ENCODE measurements at places on chromosomes 2 and 18.

- DNase-seq = peak; percentile 5
These were observed 266.6 kb downstream of the NR4A2 start for GRCh38 chr2:156065912-156066311.

- DNase-seq = peak; percentile 35
These were observed 45.1 kb downstream of the SLC9A2 start for GRCh38 chr2:102664471-102664909.

- no peak for DNase-seq
These were observed 4.4 kb downstream of the ANKRD44 start for GRCh38 chr2:197306024-197306695.

DNA sequence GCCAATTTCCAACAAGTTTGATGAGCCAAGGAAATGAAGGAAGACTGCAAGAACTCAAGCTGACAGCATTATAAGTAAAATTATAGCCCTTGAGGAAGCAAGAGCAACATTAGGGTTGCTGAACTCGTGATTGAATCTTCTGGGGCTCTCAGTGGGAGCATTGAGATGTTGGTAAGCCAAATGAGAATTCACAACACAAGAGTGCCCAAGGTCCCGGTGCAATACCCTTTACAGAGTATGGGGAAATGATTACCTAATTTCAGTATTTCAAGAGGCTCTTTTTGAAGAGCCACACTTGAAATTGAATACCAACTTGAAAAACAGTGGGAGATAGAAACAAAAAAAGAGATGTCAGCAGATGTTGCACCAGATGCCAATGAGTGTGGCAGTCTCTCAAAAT, 554.5 kb downstream of the STK39 start:
- no peak for DNase-seq

- no peak for DNase-seq
These were observed 92.8 kb upstream of the CDH2 start for GRCh38 chr18:28269750-28270149.

DNA sequence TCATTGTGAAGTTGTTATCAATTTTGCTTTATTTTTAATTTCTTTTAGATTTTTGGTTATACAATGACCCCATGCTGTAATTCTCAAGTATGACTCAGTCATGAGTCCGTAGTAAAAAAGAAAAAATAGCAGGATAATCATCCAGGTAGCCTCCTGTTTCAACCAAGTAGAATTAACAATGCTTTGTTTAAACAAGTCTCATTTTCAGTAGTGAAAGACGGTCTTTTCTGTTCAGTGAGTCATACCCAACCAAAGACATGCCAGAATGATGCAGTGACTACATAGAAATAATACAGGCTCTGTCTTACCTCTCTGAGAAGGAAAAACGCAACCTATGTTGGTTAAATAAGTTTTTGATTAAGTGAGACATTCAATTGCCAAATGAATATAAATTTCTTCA, 67.8 kb upstream of the DSC1 start:
- peak; percentile 27 for DNase-seq

GRCh38 chr18:42271647-42272414, 316.8 kb downstream of the PIK3C3 start:
- DNase-seq = no peak

DNA sequence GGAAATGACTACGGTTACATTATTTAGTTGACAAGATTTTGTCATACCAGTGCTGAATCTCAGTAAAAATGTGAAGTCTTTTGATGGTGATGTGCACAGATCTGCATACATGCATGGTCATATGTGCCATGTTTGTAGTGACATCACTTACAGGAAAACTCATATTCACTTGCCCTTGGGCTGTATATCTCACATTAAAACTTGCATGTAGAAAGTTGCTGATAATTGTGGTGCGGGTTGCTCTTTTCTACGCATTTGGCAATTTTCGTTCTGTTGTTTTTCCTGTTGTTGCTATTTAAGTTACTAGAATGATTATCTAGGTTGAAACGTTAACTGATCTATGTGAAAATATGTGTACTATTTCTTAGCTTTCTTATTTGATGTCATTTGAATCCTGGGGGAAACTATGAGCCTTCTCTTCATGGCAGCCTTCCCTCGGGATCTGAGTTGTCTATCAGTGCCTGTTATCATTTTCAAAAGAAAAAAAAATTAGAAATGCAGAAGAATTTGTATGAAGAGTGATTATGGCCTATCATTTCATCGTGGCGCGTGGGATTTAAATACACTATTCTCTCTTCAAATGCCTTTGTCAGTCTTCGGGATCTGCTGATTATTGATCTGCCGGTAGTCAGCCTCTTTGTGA, 296.6 kb downstream of the TMX3 start:
- DNase-seq = no peak

- no peak for DNase-seq
These were observed 38.2 kb upstream of the CAVIN2 start for GRCh38 chr2:191885098-191885497.

DNA sequence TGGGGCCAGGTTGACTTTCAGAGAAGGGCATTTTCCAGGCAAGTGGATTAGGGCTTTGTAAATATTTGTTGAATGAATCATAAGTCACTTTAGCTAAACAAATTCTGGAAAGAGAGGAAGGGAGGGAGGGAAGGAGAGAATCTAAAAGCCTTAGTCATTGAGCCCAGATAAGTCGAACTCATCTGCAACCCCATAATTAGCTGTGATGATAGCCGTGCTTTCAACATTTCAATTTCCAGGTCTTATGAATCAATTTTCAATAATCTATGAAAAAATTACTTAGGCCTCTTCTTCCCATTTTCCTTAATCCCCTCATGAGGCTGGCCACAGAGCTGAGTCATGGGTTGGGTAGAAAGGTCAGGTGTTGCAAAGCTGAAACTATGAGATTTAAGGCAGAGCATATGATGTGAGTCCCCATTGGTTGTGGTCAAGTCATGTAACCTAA, 111.9 kb upstream of the MAPRE2 start:
- DNase-seq = peak; percentile 84

DNA sequence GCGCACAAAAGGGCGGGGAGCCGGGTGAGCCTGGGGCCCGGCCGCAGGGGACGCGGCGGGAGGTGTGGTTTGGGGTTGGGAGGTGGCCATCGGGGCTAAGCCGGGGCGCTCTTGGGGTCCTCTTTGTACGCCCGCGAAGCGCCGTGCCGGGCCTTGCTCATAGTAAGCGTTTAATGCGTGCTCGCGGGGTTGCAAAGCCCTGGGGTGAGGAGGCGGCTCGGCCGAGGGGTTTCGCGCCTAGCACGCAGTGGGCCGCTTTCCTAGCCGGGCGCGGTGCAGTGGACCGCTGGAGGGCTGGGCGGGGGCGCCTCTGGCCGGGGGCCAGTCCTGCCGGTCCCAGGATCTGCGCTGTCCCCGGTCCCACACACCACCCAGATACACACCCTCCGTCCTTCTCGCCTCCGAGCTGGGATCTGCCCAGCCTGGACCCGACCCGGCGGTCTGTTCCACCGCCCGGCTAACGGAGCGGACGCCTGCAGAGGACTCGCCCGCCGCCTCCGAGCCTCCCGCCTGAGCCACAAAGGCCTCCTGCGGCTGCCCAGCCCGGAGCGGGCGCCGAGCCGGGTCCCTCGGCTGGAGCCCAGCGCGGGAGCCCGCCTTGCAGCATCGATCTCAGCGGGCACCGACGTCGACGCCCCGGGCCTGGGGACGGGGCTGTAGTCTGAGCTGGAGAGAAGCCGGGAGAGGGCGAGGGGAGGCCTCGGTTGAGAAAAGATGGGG, 564 bp downstream of the DPYSL5 start:
- DNase-seq = no peak

DNA sequence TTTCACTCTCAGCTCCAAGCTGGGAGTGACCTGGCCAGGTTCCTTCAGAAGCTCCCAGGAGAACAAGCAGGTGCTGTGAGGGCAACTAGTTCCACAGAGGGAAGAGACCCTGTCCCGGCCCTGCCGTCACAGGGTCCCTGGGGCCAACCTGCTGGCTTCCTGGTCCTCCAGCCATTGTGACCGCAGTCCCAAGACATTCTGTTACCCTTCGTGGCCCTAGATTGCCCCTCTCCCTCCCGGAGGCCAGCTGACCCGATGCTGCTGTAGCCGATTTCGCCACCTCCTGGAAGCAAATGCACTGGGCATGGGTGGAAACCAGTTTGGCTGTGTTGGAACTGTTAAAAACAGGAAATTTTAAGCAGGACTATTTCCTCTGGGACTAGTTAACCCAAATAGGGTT, 55.4 kb downstream of the EPAS1 start:
- DNase-seq = no peak

- no peak for DNase-seq
These were observed 58.1 kb downstream of the REV1 start for GRCh38 chr2:99431587-99432275.

- DNase-seq = no peak
These were observed 111.6 kb upstream of the GCFC2 start for GRCh38 chr2:75822336-75822735.

DNA sequence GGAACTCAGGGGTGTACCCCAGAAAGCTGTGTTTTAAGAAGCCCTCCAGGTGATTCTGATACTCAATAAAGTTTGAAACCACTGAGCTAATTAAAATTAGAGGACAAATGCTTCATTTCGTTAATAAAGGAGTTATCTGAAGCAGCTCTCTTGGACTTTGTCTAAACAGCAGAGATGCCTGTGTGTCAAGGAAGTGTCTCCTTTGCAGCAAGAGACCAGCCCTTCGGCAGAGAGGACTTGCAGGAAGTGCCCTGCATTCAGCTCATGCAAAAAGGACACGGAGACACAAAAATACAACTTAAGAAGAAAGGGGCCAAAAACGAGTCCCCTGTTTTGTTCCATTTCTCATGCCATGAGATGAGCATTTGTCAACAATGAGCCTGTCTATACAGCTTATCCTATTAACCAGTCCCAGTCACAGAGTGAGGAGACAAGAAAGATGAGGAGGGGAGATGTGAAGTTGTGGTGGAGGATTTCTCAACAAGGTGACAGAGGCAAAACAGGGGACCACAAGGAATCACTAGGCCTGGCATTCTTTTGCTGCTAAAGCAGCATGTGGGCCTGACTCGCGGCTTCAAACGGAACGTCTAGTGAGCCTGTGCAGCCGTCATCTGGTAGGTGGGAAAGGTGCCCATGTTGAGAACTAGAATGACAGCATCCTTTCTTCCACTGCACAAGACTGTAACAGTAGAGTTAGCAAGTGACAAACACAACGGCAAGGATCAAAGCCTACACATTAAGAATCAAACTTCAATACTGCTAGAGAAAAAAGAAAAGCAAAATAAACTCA, 152.3 kb downstream of the ANTXR1 start:
- no peak for DNase-seq

DNA sequence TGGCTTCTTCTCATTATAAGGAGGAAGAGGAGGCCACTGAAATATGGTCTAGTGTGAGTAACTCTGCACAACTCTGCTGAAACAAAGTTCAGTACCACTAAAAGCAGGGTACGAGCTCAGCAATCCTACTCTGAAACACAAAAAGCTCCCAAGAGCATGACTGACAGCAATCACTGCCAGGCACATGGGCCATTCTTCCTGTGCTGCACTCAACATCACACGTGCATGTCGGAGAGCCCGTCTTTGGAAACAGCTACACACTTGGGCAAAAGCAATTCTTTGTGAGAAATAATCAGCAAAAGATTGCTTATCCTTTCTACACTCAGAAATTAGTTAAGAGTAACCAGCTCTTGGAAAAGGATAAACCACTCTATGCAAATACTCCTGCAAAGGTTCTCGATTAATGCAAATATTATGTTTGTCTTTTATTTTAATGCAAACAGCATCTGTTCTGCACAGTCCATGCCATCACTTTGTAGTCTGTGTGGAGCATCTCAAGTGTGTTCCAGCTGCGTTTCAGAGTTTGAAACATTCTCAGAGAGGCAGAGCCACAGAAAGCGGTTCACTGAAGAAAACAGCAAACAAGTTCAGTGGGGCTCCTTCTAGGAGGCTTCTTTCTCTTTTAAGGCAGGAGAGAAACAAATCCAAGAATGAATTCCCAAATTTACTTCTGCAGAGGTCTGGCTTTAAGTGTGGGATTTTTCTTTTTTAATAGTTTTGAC, 145.0 kb downstream of the HDAC4 start:
- DNase-seq = no peak

DNA sequence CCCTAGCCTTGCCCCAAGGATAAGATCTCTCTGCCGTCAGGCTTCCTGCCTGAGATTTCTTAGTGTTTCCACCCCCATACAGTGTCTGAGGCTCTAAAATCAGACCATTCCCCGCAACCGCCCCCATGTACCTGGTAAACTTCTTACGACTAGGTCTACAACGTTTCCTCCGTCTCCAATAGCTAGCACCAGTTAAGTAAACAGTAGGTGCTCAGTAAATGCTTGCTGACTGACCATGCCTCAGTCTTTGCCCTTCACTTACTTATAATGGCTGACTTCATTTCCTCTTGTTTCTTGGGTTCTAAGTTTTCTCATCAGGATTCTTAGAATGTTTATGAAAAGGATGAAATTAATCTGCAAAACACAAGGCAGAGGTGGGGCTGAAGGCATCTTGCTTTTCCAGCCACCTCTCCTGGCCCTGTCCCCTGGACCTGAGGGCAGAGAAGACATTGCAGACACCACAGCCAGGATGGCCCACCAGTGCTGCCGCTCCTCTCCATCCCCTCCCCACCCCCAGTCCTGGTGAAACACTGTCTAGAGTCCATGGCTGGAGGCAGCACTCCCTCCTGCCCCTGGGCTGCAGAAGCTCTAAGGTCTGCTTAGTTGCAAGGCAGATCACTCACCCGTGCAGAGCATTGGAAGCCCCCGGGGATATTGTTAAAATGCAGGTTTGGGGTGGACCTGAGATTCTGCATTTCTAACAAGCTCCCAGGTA, 16.9 kb downstream of the TMEM37 start:
- no peak for DNase-seq

DNA sequence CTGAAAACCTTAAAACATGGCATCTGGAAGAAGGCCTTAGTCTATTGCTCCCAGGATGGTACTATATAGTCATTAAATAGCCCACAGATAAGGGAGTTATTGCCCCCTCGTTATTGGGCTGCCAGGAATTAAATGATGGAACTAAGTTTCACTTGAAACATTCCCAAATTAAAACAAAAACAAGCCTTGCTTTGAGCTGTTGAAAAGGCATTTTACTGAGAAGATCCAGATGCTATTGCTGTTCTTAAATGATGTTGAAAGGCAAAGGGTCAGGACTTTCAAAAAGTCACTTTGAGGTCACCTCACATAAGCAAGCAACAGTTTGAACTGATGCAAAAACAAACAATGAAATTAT, 2.0 kb upstream of the AMMECR1L start:
- no peak for DNase-seq

DNA sequence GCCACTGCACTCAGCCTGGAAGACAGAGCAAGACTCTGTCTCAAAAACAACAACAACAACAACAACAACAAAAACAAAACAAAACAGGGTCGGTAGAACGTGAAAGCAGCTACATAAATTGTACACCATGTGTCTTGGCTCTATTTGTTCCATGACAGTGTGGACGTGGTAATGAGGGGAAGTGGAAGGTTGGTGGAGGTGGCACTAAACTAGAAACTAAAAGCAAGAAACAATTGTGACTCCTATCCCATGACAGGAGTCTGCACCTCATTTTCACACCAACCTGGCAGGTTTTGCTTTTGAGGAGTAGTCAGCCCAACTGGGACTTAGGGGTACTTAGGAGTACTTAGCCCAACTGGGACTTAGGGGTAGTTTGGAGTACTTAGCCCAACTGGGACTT, 62.5 kb upstream of the MRPS9 start:
- DNase-seq = no peak

DNA sequence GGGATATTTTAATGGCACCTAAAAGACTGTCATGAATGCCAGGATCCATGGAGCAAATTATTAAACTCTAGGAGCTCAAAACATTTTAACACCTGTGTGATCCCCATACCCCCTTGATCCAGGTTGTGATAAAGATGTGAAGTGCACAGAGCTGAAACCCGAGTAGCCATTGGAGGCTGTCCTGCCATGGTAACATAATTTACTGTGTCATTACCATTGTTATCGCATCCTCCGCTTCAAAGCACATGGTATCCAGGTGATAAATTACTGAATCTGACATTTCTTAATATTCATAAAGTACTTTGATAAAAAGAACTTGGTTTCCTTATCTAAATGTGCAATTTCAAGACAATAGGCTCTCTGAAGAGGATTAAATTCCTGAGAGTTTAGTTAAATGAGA, 109.3 kb downstream of the CHST9 start:
- DNase-seq = no peak
